ENCODE measurements at places on chromosomes 5 and 9. TPM values are rescaled to one million over a fixed set of nuclear protein-coding genes. Genes with fewer than 3 reads are reported as not detected.

Gene BTNL8
- 0.54 TPM for polyA plus RNA-seq

Gene TRIM14
- polyA plus RNA-seq = 4.9 TPM

Gene OR1Q1
- not detected for polyA plus RNA-seq

Gene PRLR
- polyA plus RNA-seq = 42.9 TPM

Gene CEL
- polyA plus RNA-seq = 2.8 TPM

DNA sequence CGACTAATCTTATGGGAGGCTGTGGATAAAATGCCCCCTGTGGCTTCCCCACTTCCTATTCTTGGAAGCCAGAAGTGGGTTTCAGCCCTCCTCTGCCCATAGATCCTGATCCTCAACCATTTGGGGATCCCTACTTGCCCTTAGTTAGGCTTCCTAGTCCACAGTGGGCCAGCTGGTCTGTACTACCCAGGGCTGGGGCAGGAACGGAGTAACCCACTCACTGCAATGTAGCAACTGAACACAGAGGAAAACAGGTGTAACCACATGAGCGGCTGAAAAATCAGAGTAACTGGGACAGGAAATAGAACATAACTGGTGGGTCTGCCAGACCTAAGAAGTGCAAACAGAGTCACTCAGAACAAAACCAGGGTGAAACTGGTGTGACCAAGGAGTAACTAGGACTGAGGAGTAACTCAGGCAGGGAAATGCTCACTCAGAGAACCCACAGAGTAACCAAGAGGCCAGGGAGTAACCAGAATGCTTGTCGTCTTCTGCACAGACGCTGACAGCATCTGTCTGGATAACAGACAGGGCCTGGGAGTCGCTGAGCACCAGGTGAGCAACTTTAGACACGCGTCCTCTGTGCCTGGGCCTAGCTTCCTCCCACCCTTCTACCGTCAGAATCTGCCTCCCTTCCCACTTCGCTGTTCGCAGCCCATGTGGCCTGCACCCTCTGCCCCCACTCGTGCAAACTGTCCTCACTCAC, 1.0 kb downstream of the AQP3 start:
- no peak for DNase-seq

DNA sequence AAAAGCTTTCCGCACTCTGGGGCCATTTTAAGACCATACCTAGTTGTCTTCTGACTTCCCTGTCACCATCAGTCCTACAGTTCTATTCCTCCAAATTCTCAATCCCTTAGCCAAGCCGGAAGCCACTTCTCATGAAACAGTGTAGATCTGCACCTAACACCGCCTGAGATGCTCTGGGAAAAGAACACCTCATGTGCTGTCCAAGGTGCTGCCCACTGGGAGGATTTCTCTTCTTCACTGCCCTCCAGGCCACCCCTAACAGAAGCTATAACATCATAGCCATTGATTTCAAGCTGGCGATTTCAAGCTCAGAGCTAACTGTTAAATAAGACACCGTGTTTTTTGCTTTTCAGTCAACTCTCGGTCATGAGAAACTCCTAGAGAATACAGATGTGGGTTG, 559.3 kb downstream of the CCDC171 start:
- no peak for DNase-seq

GRCh38 chr5:61866930-61867329, 439.1 kb upstream of the KIF2A start:
- no peak for DNase-seq

- DNase-seq = no peak
Observed at GRCh38 chr5:151039665-151040064, 19.3 kb downstream of the GPX3 start.

DNA sequence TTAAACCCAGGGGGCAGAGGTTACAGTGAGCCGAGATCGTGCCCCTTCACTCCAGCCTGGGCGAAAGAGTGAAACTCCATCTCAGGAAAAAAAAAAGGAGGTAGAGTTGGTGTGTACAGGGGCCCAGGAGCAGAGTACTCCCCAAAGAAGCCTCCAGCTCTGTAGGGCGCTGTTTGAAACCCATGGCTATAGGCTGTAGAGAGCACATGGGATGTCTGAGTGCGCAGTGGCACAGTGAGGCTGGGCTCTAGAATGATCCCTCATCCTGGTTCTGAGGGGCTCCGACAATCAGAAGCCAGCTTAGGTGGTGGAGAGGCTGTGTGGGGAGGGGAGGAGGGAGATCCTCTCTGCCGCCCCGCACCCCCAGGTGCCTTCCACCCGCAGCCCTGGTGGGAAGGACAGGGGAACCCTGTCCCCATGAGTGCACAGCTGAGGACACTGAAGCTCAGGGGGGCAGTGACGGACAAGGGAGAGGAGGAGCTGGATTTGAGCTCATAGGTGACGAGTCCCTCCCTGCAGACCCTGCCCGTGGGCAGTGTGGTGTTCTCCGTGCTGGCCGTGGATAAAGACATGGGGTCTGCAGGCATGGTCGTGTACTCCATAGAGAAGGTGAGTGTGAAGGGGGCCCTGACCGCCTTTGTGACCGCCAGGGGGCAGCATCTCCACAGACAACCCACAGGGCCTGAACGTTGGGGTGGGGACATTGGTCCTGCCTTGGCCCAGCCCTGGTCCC, 24.6 kb downstream of the CDHR2 start:
- DNase-seq = no peak

DNA sequence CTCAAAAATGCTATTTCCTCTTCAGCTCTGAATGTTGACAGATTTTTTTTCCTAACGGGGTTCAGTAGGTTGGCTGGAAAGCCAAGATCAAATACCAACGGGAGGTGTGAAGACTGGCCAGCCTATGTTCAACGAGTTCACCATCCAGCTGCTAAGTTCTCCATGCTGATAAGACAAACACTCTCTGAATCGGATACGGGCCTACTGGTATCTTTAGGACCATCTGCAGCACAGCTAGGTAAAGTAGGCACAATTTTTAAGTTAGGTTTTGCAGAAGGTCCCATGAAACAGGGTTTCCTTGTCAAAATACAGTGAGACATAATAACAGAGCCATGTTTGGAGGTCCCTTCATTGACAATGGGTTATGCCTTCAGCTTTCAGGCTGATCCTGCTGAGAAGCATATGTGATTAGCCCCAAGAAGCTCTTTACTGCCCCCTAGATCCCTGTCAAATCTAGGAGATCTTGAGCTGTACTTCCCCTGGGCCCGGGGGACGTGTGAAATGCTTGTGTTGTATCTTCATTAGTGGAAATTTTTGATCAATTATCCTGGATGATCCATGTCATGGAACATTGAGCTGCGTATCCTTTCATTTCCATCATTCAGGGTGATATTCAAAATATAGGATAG, 60.6 kb downstream of the PGM5 start:
- no peak for DNase-seq

- no peak for DNase-seq
Observed at GRCh38 chr9:2406252-2406651, 215.3 kb upstream of the VLDLR start.

DNA sequence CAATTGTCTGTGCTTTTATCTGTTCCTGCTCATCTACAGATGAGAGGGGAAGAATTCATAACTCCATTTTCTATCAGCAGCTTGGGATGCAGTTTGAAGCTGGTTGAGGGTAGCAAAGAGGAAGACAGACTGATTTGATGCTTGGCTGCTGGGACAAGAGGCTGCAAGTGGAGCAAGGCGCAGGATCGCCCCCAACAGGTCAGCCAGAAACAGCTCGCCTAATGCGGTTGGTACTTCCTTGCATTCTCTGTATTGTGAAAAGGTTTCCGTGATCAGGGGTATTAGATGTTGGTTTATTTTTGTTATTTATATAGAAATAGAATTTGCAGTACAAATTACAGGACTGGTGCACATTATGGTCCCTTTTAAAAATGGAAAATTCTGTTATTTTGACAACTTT, 40.6 kb downstream of the ZNF883 start:
- DNase-seq = no peak

DNA sequence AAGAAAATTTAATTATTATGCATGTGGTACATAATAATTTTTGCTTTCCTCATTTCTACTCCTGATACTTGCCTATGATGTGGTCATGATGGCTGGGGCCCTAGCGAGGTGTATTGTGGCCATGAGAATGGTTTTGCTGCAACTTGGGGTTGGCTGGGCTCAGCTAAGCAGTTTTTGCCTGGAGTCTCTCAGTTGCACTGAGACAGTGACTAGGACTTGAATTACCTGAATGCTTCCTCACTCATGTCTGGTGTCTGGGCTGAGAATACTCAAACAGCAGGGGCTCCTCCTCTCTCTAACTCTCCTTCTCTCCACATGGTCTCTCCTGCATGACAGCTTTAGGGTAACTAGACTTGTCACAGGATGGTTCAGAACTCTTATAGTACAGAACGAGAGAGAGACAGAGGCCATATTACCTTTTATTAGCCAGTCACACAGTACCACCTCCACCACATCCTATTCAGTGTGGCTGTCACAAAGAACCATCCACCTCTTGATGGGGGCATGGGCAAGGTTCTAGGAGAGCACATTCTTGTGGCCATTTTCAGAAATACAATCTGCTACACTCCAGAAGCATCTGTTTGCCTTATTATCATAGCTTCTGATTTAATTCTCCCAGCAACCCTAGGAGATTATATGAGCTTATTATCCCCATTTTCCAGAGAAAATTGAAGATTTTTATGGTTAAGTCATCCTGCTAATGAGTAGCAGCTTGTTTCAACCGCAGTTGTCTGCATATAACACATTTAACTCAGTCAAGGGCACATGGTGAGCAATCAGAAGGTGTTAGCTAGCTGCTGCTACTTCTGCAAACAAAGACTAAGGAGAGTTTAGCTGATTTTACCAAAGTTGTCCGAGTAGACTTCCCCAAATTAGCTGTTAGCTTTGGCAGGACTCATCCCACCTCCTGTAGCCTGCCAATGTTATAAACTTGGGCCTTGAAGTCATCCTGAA, 245.1 kb downstream of the DOCK8 start:
- DNase-seq = no peak

DNA sequence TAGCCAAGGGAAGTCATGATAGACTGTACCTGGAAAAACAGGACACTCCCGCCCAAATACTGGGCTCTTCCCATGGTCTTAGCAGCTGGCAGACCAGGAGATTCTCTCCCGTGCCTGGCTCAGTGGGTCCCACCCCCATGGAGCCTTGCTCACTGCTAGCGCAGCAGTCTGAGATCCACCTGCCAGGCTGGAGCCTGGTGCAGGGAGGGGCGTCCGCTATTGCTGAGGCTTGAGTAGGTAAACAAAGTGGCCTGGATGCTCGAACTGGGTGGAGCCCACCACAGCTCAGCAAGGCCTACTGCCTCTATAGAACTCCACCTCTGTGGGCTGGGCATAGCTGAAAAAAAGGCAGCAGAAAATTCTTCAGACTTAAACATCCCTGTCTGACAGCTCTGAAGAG, 10.1 kb upstream of the THG1L start:
- DNase-seq = no peak

- no peak for DNase-seq
Observed at GRCh38 chr9:104944356-104944755, 16.4 kb upstream of the ABCA1 start.

Data from right renal cortex interstitium (tissue), 3 donors.